ENCODE measurements at places on chromosomes 5 and 9.

- no peak for DNase-seq
Observed at GRCh38 chr5:176762489-176762888, 47.9 kb upstream of the UNC5A start.

DNA sequence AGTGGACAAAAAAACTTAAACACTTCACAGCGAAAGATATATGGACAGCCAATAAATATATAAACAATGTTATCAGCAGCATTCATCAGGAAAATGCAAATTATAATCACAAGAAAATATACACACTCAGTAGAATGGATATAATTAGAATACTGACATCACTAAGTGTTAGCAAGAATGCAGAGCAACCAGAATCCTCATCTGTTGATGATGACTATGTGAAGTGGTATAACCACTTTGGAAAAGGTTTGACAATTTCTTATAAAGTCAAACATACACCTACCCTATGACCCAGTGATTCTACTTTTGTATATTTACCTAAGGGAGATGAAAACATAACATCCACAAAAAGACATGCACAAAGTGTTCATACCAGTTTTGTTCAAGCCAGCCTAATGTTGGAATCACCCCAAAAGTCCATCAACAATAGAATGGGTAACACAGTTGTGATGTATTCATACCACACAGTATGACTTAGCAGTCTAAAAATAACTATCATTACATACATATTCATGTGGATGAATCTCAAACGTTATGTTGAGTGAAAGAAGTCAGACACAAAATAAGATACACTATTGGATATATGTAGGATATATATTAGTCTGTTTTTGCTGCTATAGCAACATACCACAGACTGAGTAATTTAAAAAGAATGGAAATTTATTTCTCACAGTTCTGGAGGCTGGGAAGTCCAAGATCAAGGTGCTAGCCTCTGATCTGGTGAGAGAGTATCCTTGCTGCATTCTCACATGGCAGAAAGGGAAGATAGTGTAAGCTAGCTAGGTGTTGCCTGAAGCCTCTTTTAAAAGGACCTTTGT, 148.8 kb upstream of the ADAMTSL1 start:
- no peak for DNase-seq

DNA sequence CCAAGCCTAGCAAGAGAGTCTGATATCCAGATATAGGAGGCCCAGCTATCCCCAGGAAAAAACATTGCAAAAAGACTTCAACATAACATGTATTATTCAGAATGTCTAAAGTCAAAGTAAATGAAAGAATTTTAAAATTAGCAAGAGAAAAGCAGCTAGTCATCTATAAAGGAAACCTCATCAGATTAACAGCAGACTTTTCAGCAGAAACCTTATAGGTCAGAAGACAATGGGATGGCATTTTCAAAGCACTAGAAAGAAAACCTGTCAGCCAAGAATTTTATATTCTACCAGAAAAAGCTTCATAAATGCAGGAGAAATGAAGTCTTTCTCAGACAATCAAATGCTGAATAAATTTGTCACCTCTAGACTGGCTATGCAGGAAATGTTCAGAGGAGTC, 9.9 kb downstream of the OR1L3 start:
- no peak for DNase-seq

DNA sequence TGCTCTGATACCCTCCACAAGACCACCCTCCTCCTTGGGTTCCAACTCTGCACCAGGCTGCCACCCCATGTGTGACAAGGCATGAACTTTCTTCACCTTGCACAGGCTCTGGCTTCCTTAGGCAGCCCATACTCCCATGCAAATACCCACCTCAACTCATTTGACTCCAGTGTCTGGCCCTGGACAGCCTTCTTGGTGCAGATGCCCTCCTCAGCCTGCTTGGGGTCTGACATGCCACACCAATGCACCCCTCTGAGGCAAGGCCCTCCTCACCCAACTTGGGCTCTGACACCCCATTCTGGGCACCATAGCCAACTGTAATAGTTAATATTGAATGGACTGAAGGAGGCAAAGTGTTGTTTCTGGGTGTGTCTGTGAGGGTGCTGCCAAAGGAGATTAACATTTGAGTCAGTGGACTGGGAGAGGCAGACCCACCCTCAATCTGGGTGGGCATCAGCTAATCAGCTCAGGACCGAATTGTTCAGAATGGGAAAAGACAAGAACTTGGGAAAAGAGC, 115.0 kb upstream of the EPB41L4A start:
- DNase-seq = no peak

GRCh38 chr5:164175083-164175482, 669.7 kb downstream of the MAT2B start:
- DNase-seq = no peak

GRCh38 chr5:154346427-154346826, 99.4 kb upstream of the SAP30L start:
- no peak for DNase-seq

Data from lower leg skin (tissue), 4 donors.